ENCODE measurements at places on chromosomes 5 and 9.

DNA sequence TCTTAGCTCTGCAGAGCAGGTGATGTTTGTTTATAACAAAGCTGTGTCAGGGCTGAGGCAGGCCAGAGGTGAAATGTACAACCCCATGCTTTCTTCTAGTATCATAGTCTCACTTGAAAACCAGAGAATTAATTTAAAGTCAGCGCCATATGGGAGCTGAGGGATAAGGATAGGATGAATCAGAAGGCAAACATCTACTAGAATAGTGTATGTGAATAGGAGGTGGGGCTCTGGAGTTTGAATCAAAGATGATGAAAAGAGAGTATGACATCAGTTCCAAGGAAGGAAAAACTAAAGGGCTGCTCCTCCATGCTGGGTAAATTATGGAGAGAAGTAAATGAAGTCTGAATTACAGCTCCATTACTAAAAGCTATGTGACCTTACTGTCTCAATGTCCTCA, 441.5 kb downstream of the RASEF start:
- no peak for DNase-seq

DNA sequence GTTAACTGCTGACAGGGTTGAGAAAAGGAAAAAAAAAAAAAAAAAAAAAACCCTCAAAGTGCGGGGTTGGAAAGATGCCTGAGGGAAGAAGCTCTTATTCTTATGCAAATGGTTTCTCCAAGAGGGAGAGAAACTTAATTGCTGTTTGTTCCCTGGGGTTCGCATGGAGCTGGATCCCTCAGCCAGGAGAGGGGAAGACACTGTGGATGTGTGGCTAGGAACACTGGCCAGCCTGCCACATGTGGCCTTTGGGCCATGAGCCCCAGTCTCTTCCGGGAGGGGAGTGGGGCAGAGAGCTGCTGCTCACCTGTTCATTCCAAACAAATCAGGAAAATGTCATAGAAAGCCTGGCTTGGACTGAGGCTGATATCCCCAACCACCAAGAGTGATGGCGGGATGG, 9.4 kb upstream of the SCGB3A2 start:
- DNase-seq, result no peak

- no peak for DNase-seq
These were observed 456.4 kb downstream of the CDH10 start for GRCh38 chr5:24188216-24188925.

DNA sequence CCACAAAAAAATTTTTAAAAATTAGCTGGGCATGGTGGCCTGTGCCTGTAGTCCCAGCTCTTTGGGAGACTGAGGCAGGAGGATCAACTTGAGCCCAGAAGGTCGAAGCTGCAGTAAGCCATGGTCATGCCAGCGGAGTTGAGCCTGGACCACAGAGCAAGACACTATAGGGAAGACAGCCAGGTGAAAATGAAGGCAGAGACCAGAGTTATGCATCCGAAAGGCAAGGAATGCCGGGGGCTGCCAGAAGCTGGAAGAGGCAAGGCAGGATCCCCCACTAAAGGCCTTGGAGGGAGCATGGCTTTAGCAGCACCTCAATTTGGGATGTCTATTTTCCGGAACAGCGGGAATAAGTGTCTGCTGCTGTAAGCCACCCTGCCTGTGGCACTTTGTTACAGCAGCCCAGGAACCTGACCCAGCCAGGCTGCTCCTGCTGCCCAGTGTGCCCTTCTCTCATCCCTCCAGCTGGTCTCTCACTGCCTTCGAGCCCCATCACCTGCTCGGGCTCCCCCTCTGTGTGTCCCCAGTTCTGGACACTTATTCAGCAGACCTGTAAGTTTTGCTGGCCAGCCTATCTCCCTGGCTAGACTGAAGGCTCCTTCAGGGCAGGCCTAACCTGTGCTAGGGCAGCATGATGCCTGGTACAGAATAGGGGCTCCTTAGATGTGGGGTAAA, 16.8 kb upstream of the JADE2 start:
- DNase-seq, result no peak

DNA sequence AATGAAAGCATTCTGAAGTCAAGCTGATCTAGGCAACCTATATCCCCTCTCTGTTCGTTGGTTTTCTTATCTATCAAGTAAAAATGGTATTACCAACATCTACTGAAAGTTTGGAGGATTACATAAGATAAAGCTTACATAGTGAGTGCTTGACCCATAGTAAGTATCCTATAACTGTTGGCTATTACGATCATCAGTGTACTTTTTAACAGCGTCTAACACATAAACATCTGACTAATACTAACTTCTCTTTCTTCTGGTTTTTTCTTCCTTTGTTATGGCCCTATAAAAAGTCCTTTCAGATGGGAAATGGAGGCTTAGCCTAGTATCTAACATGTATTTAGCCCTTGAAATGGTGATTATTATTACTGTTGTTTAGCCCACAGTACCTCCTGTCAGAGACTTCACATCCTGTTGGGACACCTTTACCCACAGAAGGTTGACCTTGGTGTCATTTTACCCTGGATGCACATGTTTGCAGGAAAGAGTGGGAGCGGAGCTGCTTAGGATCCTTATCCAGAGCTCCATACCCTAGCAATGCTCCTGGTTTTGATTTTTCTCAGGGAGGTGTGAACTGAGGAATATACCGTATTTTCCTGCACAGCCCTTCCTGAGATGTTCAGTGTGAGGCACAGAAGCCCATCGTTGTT, 6.0 kb downstream of the INSYN2B start:
- DNase-seq, result no peak

Measured in stimulated activated CD4-positive, alpha-beta T cell treated with anti-CD3 and anti-CD28 coated beads, Interleukin-15, amount 100 ng/mL, for 48 hours (primary cell).